Mucosa of descending colon (tissue), 3 donors: ENCODE measurements at places on chromosomes 13 and 19. TPM values are rescaled to one million over a fixed set of nuclear protein-coding genes. Genes with fewer than 3 reads are reported as not detected.

DNA sequence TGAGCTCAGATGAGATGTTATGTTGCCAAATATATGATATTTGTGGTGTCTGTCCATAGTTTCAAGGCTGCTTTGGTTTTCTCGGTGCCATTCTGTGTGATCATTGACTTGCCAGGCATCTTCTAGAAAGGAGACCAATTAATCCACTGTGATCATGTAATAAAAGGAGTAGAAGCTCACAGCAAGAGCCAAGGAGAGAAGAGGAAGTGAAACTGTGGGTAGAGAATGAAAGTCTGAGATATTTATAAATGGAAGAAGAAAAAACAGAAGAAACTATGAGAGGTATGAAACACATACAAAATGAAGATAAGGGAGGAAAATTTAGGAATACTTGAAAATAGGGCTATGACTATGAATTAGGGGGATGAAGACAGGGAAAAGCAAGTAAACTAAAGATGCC is 11.1 kb upstream of the ZNF613 start:
- DNase-seq: no peak

GRCh38 chr19:34172661-34173192 is 423 bp downstream of the LSM14A start:
- no peak for DNase-seq

DNA sequence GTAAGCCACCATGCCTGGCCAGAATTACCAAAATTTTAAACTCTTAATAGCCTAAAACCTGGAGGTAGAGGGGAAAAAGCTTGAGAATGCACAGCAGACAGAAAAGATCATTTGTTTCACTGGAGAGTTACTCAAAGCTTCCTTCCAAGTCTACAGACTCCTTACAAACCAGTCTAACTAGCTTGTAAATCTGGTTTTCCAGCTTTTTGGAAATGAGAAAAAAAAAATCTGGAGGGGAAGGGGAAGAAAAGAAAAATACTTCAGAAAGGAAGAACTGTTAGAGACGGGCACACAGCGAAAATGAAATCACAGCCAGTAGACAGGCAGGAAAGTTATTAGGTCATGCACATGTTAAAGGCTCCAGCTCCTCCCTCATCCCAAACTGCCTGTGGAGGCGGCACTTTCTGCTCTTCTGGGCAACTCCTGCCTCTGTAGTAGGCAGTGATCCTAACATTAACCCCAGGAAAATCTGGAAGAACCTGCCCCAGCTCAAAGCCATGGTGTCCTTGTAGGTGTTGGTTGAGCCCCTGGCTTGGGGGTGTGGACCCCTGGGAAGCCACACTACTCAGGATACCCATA is 17.3 kb downstream of the PARP4 start:
- DNase-seq: no peak

DNA sequence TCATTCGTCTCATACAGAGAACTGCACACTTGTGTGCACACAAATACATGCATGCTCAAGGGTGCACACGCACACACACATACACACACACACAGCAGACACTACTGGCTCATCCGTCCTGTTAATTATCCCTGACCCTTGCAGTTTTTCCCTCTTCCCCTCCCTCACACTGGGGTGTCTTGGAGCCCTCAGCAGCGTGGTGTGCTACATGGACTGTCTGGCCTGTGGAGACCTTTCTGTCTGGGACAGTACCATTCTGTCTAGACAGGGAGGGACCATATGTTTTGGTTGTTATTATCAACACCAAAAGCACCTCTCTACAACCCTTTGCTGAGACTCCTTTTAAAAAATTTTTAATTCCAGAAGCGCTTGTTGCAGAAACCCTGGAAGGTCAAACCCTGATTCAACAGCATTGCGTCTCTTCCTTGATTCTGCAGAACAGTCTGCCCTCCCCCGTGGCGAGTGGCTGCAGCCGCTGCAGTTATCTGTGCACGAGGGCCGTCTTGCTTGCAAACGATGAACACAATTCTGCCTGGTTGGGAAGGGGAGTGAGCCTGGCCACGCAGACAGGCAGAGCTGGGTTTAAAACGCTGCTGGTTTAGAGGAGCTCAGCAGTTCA is 374.0 kb downstream of the IRS2 start:
- peak; percentile 35 for DNase-seq

The ITPKC gene
- 23.2 TPM for total RNA-seq

DNA sequence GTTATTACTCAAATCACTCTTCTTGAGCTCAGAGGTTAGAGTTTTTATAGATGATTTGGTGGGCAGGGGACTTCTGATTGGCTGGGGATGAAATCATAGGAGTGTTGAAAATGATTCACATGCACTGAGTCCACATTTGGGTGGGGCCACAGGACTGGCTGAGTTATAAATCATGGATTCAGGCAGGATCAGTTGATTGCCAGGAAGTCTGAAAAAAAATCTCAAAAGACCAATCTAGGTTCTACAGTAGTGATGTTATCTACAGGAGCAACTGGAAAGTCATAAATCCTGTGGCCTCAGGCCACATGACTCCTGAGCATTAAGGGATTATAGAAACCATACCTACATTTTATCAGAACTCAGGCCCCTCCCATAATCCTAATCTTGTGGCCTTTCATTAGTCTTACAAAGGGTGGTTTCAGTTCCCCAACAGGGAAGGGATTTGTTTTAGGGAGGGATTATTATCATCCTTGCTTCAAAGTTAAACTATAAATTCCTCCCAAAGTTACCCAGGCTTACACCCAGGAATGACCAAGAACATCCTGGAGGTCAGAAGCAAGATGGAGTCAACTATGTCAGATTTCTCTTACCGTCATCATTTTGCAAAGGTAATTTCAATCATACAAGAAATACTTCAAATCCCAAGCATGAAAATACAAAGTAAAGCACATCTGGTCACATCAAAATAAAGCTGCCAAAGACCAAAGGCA is 5.6 kb upstream of the CCDC70 start:
- DNase-seq: no peak

- no peak for DNase-seq
Observed at GRCh38 chr13:113145496-113145895, 13.0 kb upstream of the PROZ start.

DNA sequence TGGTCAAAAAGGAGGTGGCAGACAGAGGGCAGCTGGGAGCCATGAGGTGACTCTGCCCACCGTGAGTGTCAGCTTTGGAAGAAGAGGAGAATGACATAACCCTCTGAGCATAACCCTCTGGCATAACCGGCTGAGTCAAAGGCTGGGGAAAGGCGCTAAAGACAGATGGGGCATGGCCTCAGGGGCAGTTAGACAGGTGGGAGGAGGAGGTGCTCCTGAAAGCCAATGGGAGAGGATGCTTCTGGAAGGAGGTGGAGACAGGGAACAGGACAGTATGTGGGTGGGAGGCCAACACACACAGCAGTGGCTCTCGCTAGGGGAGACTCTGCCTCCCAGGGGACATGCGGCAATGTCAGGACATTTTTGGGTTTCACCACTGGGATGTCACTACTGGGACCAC is 17.1 kb downstream of the ELAVL1 start:
- DNase-seq: no peak

The KCNK6 gene
- 27.8 TPM for total RNA-seq

- no peak for DNase-seq
Observed at GRCh38 chr13:87661471-87661870, 9.7 kb upstream of the SLITRK5 start.

The FOXA3 gene
- total RNA-seq: 14.1 TPM

DNA sequence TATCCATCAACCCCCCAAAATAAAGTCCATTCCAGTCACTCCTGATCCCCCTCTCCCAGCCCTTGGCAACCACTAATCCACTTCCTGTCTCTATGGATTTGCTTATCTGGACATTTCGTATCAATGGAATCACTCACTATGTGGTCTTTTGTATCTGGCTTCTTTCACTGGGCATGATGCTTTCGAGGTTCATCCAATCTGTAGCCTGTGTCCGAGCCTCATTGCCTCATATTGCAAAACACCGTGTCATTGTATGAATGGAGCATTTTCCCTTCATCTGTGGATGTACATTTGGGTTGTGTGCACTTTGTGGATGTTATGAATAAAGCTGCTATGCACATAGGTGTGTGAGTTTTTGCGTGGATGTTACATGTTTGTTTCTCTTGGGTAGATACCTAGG is 1.4 kb upstream of the FZR1 start:
- no peak for DNase-seq

The CEACAM21 gene
- total RNA-seq: 1.4 TPM

- DNase-seq: no peak
Observed at GRCh38 chr13:72970301-72970880, 88.4 kb upstream of the KLF5 start.

The SBK3 gene
- total RNA-seq: 0.34 TPM

The PLK5 gene
- total RNA-seq: not detected

The ZNF578 gene
- 2.6 TPM for total RNA-seq

The CNN1 gene
- total RNA-seq: 19.3 TPM

- no peak for DNase-seq
Observed at GRCh38 chr19:37990362-37990761, 83.4 kb downstream of the SIPA1L3 start.

DNA sequence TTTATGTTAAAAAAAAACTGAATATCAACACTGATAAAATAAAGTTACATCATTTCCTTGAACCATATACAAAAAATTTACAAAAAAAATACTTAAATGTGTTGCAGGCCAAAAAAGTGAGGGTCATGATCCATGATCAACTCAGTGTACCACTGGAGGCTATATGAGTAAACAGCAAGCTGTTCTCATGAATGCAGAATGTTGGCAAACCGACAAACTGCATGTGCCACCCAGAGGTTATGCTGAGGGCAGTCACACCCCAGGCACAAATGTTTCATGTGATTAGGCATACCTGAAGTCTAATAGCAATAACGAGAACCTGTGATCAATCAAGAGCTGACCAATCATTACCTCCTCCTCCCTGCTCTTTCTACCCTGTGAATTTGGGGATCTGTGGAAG is 91.9 kb downstream of the ZNF431 start:
- no peak for DNase-seq

DNA sequence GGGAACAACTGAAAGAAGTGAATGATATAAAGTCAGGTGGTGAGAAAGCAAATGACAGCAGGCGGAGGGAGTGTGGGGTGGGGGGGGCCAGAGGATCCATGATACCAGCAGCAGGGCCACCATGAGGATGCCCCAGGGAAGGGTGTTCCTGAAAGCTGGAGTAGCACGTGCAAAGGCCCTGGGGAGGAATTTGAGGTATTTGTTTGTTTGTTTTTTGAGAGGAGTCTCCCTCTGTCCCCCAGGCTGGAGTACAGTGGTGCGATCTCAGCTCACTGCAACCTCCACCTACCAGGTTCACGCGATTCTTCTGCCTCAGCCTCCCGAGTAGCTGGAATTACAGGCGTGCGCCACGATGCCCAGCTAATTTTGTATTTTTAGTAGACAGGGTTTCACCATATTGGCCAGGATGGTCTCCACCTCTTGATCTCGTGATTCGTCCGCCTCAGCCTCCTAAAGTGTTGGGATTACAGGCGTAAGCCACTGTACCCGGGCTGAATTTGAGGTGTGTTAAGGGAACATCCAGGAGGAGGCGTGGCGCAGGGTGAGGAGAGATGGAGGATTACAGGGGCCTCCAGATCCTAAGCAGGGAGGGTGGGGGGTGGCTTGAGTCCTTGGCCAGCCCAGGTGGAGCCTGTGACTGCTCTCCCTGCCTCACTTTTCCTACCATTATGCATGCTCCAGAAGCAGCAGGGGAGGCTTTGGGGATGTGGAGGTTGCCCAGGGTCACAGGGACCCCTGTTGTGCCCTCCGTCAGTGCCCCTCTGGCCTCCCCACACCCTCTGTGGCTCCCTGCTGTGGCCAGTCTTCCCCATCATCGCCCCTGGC is 12.4 kb upstream of the JUND start:
- no peak for DNase-seq

The CEACAM1 gene
- 2,323 TPM for total RNA-seq

- DNase-seq: no peak
Observed at GRCh38 chr13:43223216-43223615, 199.8 kb downstream of the DNAJC15 start.

DNA sequence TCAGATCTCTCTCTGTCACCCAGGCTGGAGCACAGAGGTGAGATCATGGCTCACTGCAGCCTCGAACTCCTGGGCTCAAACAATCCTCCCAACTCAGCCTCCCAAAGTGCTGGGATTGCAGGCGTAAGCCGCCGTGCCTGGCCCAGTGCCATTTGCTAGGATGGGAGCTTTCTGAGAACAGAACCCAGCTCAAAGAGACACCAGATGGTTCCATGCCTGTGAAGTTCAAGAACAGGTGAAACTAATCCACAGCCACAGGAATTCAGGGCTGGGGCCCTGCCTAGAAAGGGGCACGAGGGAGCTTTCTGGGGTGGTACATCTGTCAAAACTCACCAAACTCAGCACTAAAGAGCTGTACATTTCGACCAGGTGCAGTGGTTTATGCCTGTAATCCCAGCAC is 4.2 kb downstream of the SLC7A9 start:
- no peak for DNase-seq

- no peak for DNase-seq
Observed at GRCh38 chr13:73808318-73808717, 325.9 kb downstream of the KLF12 start.

DNA sequence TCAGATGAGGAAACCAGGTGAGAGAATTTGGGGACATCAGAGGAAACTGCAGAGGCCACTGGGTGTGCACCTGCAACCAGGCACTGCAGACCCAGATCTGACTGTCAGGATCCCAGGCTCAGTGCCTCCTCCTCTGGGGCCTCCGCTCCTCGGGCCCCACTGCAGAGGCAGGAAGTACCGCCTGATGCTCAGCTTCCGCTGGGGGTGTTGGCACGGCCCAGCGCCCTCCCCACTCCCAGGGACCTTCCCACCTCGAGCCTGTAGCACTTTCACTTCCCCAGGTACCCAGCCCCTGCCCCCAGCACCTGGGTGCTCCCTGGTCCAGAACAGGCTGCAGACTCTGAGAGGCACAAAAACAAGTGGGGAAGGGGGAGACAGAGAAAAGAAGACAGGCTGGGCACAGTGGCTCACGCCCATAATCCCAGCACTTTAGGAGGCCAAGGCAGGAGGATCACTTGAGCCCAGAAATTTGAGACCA is 1.4 kb upstream of the CD37 start:
- DNase-seq: peak; percentile 64

The RGCC gene
- 14.0 TPM for total RNA-seq

- no peak for DNase-seq
Observed at GRCh38 chr19:49749055-49749716, 13.9 kb downstream of the TSKS start.

The KIR2DL1 gene
- total RNA-seq: not detected

The CD209 gene
- 17.2 TPM for total RNA-seq

GRCh38 chr13:97885641-97886040 is 67.8 kb upstream of the IPO5 start:
- no peak for DNase-seq

The SOX21 gene
- not detected for total RNA-seq

GRCh38 chr19:797528-798414 is 519 bp downstream of the PTBP1 start:
- DNase-seq: peak; percentile 95

The FFAR2 gene
- total RNA-seq: 0.32 TPM

- DNase-seq: no peak
Observed at GRCh38 chr13:59979589-59979988, 184.1 kb downstream of the DIAPH3 start.

- peak; percentile 91 for DNase-seq
Observed at GRCh38 chr13:99176309-99177276, 24.1 kb upstream of the UBAC2 start.
